SK-N-DZ (cell line): ENCODE measurements at places on chromosomes 7 and 10.
A peak's percentile ranks its signal among the peaks of the same experiment; 100 is the strongest.

DNA sequence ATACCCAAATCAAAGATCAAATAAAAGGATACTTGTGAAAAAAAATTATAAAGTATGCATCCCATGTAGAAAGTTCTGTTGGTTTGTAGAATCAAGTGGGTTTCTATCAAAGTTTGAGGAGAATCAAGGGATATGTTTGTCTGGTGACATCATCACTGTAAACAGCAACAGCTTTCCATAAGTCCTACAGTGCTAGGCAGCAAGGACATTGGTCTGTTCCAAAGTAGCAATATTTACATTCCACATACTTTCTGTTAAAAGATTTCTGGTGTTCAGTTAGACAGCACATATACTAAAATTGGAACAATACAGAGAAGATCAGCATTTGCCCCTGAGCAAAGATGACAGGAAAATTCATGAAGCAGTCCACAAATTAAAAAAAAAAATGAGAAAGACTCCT is 683.9 kb downstream of the XPNPEP1 start:
- DNase-seq = no peak

- no peak for DNase-seq
Observed at GRCh38 chr10:98925651-98926050, 310.0 kb downstream of the HPSE2 start.

DNA sequence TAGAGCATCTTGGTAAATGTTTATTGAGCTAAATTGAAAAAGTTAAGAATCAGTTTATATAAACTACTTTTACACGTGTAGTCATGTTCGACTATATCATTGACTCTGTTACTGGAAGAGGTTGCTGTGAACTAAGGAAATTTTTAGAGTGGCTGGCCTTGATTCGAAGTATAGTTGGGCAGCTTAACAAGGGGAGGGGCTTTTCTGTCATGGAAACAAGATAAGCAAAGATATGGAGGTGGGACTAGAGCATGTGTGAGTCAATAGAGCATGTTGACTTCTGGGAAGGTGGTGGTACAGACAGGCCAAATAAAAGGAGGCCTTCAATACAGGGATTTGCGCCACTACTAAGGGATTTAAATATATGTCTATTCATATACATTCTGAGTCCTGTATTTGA is 7.6 kb downstream of the ATP5F1C start:
- DNase-seq = no peak

GRCh38 chr10:64041185-64041988 is 520.2 kb downstream of the REEP3 start:
- DNase-seq = peak; percentile 69

GRCh38 chr7:534959-535358 is 15.3 kb upstream of the PDGFA start:
- no peak for DNase-seq

DNA sequence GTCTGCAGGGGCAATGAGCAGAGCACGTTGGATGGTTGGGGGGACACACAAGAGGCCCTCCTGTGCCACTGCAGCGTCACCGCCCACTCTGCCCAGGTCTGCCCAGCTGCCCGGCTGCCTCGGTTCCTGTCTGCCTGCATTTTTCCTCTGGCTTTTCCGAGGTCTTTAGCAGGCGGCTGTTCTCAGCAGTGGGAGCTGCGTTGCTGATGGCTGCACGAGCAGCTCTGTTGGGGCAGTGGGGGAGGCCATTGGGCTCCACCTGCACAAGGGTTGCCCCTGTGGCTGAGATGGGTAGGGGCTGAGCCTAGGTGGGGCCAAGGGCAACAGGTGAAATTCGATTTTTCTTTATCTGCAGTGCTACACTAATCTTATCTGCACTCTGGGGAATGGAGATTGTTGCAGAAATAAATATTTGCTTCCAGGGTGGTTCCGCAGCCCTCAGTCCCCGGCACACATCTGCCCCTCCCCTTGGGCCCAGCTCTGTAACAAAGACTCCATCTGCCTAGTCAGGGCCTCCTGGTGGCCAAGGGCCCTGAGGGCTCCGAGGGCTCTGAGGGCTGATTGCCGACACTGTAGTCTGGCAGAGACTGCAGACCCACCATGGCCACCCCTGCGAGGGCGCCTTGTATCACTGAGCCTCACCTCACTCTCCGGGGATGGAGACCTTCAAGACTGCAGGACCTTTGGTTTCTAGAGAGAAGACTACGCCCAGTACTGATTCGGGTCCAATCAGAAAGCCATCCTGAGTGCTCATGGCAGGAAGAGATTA is 141.7 kb upstream of the SHH start:
- DNase-seq = no peak

DNA sequence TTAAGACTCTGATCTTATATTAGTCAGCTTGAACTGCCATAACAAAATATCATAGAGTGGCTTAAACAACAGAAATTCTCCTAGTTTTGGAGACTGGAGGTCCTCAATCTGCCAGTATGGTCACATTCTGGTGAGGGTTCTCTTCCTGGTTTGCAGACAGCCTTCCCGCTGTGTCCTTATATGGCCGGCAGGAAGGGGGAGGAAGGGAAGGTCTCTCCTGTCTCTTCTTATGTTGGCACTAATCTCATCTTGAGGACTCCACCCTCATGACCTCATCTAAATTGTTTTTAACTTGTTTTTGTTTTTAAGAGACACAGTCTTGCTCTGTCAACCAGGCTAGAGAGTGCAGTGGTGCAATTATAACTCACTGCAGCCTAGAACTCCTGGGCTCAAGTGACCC is 53.1 kb downstream of the VPS41 start:
- DNase-seq = no peak

GRCh38 chr10:109665321-109665720 is 258.0 kb downstream of the XPNPEP1 start:
- no peak for DNase-seq

DNA sequence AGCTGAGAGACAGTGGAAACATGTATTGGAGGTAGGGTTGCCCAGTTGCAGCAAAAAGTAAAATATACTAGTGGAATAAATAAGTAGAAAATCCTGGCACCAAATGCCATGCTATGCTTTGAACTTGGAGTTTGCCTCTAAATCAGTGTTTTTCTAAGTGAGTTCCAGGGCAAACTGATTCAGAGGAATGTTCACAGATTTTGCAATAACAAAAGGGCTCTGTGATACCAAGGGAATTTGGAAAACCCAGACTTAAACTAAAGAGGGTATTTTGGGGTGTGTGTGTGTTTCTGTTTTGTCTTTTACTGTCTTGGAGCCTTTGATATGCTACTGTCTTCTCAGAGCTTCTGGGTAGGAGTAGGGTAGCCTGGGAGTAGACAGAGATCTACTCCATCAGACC is 39.9 kb downstream of the SLC26A4 start:
- DNase-seq = no peak

GRCh38 chr7:44374007-44374763 is 48.8 kb upstream of the CAMK2B start:
- DNase-seq = no peak

DNA sequence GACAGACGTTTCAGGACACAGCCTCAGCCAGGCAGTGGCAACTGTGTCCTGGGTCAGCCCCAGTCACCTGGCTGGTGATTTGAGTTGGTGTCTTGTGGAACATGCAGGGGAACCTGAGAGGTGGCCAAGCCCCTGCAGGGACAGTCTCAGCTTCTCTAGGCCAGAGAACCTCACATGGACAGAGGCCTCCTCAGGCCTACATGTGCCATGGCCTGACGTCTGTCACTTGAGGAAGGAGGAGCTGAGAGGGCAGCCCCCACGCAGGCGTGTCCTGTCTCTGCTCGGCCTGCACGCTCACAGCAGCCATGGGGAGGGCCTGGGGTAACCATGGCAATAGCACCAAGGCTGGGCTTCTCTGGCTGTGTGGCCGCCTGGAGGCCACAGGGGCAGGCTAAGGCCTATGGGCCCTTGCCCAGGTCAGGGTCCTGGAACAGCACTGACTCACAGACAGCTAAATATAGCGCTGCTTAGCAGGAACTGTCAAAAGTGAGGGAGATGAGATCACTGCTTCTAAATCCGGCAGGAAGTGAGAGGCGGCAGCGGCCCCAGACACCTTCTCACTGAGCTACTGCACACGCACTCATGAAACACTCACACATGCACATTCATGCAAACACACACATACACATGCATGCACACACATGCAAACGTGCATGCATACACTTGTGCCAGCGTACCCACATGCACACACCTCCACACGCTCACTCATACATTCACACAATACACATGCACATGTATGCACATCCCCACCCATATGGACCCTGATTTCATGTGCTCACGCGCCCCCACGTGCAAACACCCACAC is 57.0 kb downstream of the YKT6 start:
- DNase-seq = peak; percentile 60

DNA sequence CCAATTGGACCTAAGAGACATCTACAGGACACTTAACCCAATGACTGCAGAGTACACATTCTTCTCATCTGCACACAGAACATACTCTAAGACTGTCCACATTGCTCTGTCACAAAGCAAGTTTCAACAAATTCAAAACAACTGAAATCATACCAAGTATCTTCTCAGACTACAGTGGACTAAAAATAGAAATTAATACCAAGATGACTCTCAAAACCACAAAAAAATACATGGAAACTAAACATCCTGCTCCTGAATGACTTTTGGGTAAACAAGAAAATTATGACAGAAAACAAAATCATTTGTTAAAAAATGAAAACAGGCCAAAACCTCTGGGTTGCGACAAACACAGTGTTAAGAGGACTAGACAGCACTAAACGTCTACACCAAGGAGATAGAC is 24.5 kb downstream of the SNX13 start:
- DNase-seq = no peak

DNA sequence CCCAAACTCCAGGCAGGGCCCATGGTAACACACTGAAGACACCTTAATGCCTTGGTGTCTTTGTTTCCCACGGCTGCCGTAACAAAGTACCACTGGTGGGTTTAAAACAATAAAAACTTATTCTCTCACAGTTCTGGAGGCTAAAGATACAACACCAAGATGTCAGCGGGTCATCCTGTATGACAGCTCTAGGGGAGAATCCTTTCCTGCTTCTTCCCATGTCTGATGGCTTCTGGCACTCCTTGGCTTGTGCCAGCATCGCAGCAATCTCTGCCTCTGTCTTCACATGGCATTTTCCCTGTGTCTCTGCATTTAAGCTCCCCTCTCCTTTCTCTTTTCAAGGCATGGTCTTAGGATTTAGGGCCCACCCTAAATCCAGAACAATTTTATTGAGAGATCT is 33.1 kb downstream of the PRSS2 start:
- DNase-seq = no peak

GRCh38 chr10:5589661-5590511 is 65.1 kb downstream of the CALML3 start:
- peak; percentile 50 for DNase-seq

DNA sequence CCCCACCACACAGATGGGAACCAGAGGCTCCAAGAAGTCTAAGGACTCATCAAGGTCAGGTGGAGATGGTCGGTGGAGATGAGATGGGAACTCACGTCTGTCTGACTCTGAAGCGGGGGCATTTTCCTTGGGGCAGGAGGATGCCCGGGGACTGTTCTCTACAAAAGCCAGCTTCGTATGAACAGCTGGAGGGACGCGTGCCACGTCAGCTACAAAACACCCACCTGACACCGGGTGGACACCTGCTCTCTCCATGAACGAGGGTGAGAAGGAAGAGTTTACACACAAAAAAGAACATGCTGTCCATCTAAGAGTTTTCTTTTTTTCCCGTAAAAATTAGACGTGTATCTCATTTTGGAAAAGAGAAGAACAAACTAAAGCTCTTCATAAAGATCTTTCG is 47.7 kb downstream of the C10orf143 start:
- DNase-seq = no peak

DNA sequence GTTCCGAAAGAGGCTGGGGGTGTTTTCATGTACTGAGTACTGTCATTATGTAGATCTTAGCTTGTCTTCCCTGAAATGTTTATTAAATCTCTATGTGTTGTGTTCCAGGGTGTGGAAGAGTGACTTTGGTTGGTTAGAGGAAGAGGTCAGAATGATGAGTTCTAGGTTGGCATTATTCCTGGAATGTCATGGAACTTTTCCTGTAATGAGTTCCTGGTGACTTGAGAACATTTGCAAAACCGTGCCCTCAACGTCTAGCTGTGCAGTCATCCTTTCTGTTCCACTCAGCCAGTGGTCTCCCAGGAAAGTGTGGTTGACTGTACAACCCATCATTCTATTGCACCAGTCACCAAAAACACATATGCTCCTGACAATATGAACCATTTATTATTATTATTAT is 129.6 kb downstream of the BICC1 start:
- no peak for DNase-seq

DNA sequence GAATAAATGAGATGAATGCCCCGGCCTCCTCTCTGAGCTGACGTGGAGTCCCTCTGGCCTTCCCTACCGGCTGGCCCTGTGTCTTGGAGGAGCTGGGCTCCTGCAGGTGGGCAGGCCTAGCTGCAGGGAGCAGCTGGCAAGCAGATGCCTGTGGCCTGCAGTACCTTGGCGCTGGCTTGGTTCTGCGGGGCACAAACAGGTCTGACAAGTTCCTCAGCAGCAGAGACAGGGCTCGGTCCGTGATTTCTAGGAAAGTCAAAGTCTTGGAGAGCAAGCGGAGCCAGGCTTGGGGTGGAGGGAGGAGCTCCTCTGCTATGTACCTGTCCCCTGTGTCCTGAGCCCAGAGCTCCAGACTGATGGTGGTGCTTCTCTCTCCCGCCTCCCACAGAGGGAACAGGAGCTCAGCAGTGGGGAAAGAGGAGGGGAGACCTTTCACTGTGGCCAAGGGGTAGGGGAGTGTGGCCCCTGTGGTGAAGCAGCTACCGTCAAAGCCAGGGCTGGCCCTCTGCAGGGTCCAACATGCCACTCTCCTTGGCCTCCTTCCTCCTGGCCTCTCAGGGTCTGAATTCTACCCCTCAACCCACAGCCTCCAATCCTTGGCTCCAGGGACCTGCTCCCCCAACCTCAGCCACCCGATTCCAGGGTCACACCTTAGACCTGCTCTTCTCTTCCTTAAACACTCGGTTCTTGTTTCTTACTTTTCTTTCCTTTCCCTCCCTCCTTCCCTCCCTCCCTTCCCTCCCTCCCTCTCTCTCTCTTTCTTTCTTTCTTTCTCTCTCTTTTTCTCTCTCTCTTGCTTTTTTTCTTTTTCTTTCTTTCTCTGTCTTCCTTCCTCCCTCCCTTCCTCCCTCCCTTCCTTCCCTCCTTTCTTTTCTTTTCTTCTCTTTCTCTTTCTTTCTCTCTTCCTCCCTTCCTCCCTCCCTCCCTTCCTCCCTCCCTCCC is 20.1 kb downstream of the MYL10 start:
- DNase-seq = no peak

- DNase-seq = no peak
Observed at GRCh38 chr7:148962440-148962822, 65.9 kb downstream of the PDIA4 start.

GRCh38 chr7:35467456-35467978 is 213.6 kb upstream of the TBX20 start:
- no peak for DNase-seq

GRCh38 chr10:80322711-80323110 is 33.3 kb upstream of the MAT1A start:
- no peak for DNase-seq

- DNase-seq = no peak
Observed at GRCh38 chr7:17396692-17397091, 98.2 kb downstream of the AHR start.

- peak; percentile 49 for DNase-seq
Observed at GRCh38 chr10:5094265-5095205, at the start of gene AKR1C3. Gene AKR1C3 (plus strand): TSS chr10:5094414. CDS start chr10:5094445, 31 bp downstream.

GRCh38 chr10:10699427-10699826 is 318.2 kb upstream of the CELF2 start:
- DNase-seq = no peak

GRCh38 chr10:120540486-120540885 is 83.5 kb downstream of the PLPP4 start:
- no peak for DNase-seq

GRCh38 chr7:7424151-7424873 is 111.4 kb downstream of the COL28A1 start:
- DNase-seq = peak; percentile 67
